ENCODE measurements at places on chromosomes 4 and X.

- DNase-seq: no peak
Measured at GRCh38 chr4:41748074-41748570, 403 bp downstream of the PHOX2B start.

DNA sequence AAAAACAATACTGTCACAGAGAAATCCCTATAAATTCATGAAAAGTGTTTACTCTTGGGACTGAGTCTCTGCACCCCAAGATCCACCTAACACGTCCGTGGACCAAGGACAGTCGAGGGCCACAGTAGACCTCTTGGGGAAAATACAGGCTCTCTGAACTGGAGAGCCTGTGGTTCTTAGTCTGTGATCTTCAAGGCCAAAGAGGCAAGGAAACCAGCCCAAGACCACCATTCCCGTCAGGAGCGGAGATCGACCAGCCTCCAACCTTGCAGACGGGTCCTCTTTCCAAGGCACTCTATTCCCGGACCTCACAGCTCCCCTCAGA, 1.6 kb upstream of the APBB2 start:
- DNase-seq: no peak

GRCh38 chrX:2463973-2464676, 36.7 kb downstream of the DHRSX start:
- DNase-seq: no peak

GRCh38 chr4:80008971-80009370, 64.1 kb downstream of the ANTXR2 start:
- no peak for DNase-seq

- no peak for DNase-seq
Measured at GRCh38 chr4:76926841-76927240, 22.7 kb upstream of the SEPTIN11 start.
